ENCODE measurements at places on chromosomes 1 and 21.

- peak; percentile 29 for DNase-seq
Measured at GRCh38 chr1:23102289-23102688, 66.4 kb downstream of the LUZP1 start.

- no peak for DNase-seq
Measured at GRCh38 chr1:237794071-237794470, 96.7 kb downstream of the ZP4 start.

DNA sequence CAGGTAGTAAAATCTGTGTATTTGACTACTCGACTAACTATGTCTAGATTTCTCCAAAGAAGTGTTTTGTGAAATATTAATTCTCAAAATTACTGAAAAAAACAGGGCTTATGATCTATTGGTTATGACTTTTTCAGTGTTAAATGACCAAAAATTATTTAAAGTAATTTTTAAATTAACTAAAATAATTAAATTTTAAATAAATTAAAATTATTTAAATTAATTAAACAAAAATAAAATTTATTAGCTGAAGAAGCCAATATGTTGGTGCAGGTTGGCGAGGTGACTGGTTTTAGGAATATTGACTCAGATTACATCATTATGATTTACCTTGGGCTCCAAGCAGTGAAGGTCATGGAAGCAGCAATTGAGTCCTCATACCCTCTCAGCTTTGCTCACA, 483.2 kb downstream of the PTPRC start:
- no peak for DNase-seq

DNA sequence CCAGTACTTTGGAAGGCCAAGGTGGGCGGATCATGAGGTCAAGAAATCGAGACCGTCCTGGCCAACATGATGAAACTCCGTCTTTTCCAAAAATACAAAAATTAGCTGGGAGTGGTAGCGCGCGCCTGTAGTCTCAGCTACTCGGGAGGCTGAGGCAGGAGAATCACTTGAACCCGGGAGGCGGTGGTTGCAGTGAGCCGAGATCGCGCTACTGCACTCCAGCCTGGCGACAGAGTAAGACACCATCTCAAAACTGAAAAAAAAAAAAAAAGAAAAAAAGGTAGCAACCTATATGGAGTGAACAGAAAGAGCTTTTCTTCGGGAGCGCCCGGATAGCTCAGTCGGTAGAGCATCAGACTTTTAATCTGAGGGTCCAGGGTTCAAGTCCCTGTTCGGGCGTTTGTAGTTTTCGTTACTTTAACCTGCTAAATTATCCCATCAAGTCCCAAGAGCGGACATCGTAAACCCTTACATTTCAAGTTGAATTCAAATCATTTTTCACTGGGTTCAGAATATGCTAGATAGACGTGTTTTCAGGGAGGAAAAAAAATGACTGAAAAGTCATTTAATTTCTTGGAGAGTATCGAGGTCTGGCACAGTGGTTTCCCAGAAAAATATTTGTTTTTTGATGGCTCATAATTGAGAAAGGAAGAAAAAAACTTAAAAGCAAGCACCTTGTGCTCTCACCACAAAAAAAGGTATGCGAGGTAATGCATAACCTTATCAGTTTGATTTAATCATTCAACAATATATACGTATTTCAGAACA, 9.8 kb upstream of the MDM4 start:
- DNase-seq: peak; percentile 89

GRCh38 chr1:117698398-117699160, 92.7 kb downstream of the TENT5C start:
- no peak for DNase-seq
